RWPE1 (cell line): ENCODE measurements at places on chromosomes 4 and X.

- no peak for DNase-seq
These were observed 23.2 kb upstream of the FAM90A26 start for GRCh38 chr4:9146967-9147366.

DNA sequence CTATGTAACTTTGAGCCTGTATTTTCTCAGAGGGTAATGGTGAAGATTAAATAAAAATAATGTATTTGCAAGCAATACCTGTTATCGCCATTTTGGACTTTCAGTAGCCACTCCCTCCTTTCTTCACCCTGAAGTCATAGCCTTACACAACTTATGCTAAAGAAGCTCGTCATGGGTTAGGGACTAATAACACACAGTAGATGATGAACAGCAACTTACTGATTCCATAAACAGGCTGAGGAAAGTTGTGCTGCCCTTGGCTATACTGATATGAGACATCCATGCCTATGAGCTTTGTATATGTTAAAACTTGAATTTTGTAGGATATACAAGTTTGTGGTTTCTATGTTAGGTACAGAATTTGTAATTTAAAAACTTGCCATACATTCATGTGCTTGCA, 31.7 kb upstream of the EIF1AX start:
- DNase-seq = no peak

DNA sequence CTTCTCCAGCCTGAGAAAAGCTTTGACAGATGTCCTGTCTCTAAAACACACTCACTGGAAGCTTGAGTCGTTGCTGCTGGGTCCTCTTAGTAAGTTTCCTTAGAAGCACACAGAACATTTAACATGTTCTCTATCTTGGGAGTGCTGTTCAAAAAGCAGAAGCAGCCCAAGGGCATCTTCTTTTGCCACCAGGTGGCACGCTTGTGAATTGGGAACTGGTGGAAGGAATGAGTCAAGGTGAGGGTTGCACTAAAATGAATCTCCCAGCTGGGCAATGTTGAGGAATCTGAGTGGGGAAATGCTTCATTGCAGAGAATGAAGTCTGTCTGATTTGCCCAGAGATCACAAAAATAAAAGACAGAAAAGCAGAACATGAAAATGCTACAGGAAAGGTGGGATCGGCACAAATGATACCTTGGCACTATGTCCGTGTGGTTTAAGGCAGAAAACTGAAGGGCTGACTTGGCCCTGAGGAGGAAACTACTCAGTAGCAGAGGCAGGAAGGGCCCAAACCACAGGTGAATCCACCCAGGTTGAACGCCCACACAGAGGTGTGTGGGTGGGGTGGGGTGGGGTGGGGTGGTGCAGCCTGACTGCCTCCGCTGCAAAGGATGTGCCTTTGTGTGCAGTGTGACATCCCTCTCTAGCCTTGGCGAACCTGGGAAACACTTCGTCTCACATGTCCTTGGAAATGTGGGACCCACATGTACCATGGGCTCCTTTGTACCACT, 26.0 kb downstream of the KIT start:
- peak; percentile 25 for DNase-seq

GRCh38 chr4:56302760-56303159, 84.5 kb downstream of the AASDH start:
- no peak for DNase-seq

GRCh38 chrX:67780694-67781109, 236.9 kb downstream of the AR start:
- peak; percentile 0 for DNase-seq

GRCh38 chrX:16465081-16465876, 184.7 kb upstream of the S100G start:
- no peak for DNase-seq

DNA sequence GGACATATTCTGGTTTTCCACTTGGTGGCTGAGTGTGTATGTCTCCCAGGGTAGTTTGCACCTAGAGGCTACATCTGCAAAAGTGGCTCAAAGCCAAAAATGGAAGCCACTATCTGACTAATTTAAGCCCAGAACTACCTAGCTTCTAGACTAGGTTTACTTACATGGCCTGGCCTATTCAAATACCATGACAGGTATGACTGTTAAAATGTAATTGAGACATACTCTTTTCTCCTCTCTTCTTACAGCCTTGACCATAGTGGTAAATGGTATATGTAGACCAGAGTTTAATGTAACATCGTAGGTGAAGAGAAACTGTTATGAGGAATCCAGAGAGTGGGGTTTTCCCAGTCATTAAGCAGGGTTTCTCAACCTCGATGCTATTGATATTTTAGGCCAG, 2.6 kb upstream of the TRPC5 start:
- DNase-seq = no peak

DNA sequence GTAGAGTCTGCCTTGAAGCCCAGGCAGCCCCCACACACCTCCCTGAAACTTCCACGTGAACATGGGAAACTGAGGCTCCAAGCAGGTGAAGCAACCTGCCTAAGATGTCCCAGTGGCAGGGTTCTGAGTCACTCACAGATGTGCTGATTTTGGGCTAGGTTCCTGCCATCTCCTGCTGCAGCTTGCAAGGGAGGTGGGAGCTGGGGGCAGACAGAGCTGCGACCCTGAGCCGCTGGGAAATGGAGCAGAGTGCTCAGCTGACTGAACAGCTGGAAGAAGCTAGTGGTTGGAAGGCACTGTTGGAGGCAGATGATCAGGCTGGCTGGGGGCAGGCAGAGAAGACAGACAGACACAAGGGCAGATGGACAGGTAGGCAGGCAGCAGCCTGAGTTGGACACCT, 3.6 kb upstream of the FATE1 start:
- DNase-seq = no peak
